Ureter (tissue), 1 donor: ENCODE measurements at places on chromosomes 5 and 9. TPM values are rescaled to one million over a fixed set of nuclear protein-coding genes. Genes with fewer than 3 reads are reported as not detected.

GRCh38 chr5:79349047-79349446 is 113.1 kb downstream of the JMY start:
- no peak for DNase-seq

DNA sequence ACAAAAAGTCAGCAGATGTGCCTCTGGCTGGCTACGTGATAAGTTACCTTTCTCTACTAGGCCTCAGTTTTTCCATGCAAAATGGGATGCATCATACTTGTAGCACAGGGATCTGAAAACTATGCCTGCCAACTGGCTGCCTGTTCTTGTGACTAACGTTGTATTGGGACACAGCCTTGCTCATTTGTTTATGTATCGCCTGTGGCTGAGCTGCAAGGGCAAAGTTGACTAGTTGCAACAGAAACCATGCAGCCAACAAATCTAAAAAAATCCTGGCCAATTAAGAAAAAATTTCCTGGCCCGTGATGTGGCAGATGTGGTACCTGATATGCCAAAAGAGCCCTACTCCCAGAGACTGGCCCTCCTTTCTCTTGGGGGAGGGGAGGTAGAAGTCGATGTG is 131.3 kb downstream of the SEC61B start:
- DNase-seq: peak; percentile 59

The TMEM215 gene
- total RNA-seq: not detected

The CSF2 gene
- not detected for total RNA-seq

The IL9 gene
- total RNA-seq: not detected

DNA sequence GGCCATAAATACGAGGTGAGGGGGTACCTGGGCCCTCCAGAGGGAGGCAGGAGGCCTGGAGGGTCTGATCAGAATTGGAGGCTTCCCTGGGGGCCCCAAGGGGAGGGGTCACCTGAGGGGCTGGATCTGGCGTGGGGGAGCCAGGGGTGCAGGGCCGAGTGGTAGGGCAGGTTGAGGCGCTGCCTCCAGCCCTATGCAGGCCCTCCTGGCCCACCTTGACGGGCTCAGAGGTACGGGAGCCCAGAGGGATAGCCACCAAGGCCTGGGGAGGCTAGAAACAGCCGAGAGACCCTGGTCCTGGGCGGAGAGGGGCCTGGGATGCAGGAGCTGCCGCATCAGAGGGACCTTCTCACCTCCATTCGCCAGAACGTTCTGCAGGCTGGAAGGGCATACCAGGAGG is 24.3 kb downstream of the LHX3 start:
- DNase-seq: no peak

GRCh38 chr5:22776285-22776684 is 76.9 kb downstream of the CDH12 start:
- DNase-seq: no peak

The SPAAR gene
- 1.9 TPM for total RNA-seq

DNA sequence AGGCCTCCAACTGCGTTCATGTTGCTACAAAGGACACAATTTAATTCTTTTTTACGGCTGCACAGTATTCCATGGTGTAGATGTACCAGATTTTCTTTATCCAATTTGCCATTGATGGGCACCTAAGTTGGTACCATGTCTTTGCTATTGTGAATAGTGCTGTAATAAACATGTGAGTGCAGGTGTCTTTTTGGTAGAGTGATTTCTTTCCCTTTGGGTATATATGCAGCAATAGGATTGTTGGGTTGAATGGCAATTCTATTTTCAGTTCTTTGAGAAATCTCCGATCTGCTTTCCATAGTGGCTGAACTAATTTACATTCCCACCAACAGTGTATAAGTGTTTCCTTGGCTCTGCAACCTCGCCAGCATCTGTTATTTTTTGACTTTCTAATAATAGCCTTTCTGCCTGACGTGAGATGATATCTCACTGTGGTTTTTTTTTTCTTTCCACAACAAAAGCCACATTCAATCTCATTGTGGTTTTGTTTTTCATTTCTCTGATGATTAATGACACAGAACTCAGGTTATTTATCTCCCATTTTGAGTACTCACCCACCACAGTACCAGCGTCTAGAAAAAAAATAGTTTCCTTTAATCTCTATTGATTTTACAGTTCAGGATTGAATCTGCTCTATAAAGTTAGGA is 21.9 kb downstream of the ARRDC3 start:
- DNase-seq: no peak

- no peak for DNase-seq
Observed at GRCh38 chr5:74916831-74917710, 50.9 kb upstream of the FAM169A start.

The LCN15 gene
- not detected for total RNA-seq

The SPATA31C1 gene
- not detected for total RNA-seq

DNA sequence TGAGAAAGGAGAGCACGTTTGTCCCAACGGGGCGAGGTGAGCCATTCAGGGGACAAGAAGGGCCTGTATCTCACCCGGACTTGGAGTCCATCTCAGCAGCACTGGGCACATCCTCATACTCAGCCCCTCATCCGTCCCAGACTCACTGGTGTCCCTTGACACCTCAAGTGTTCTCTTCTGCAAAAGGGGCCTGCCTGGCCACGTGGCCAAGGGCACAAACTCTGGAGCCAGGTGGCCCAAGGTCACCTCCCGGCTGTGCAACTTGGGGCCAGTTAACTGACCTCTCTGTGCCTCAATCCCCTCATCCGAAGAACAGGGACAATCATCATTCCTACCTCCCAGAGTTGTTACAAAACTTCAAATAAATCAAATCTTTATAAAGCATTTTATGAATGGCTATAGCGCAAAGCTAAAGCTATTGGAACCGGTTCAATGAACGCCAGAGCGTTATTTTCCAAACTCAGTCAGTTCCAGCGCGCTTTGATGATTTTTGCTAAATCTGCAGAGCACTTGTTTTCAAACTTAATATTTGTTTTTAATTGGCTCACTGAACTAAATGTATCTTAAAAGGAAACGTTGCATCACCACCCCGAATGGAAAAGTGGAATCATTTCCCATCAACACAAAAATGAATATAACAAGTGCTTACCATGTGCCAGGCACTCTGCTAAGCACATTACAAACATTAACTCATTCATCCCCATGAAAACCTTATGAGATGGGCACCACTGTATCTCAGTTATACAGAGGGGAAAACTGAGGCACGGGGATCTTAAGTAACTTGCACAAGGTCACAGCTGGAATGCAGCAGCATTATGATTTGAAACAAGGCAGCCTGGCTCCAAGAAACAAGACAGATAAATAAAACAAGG is 49.3 kb downstream of the DUSP1 start:
- DNase-seq: no peak

The SKIC3 gene
- 83.6 TPM for total RNA-seq

DNA sequence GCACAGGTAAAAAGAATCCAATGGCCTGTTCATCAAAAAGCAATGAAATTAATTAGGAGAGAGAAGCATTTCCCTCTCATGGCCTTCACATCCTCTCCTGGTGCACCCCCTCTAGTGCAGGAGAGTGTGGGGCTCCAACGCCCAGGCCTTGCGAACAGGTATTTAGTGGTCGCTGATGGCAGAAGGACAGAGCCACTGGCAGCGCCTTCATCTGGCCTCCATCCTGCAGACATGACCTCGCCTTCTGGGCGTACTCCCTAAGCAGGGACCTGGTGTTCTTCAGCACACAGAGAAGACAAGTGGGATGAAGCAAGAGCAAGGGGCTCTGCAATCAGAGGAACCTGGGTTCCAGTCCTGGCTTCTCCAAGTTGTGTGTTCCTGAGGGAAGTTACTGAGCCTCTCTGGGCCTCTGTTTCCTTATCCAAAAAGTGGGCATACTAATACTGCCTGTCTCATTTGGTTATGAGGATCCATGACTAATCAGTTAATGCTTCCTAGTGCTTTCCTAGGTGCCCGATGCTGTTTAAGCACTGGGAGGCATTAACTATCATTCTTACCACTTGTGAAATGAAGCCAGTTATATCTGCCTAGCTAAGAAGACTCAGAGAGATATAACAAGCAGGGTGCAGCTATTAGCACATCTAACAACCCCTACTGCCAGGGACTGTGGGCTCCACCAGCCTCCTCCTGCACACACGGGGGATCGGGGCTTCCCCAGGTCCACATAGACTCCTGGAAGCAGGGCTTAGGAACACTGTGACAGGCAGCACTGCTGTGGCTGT is 77.3 kb downstream of the SEMA4D start:
- no peak for DNase-seq

The PHAX gene
- total RNA-seq: 31.1 TPM

GRCh38 chr5:168974082-168974481 is 326.9 kb downstream of the SLIT3 start:
- DNase-seq: no peak

DNA sequence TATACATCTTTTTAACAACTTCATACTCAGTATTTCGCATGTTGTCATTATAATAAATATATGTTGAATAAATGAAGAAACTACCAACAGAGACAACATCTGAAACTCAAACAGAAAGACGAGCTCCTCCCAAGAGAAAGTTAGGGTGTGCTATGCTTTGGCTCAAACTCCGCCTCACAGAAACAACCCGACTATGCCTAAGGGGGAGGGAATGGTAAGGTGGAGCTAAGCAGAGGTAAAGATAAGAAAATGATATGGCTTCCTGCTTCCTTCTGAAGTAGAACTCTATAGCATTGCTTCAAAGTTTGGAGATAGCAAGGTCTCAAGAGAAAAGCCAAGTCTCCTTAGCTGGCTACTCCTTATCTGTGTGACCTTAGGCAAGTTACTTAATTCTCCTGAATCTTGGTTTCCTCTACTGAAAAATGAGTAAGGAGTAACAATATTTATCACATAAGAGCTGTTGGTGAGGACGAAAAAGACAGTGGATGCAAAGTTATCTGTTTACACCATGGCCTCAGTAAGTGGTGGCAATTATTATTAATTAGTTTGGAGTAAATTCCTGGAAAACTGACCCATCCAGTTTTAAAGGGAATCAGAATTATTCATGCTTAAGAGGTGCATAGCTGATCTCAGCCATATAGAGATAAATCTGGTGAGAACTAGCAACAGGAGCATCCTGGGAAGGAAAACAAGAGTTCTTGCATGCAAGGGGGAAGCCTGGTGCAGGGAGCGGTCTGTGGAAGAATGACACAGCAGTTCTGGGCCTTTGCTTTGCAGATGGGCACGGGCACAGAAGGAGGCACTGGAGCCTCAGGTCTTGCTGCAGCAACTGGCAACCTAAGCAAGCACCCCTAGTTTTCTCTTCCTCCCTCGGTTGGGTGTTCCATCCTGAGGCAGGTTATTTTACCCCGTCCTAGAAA is 73.3 kb downstream of the GLIS3 start:
- DNase-seq: no peak

- DNase-seq: no peak
Observed at GRCh38 chr5:107476783-107477182, 194.0 kb downstream of the EFNA5 start.

- DNase-seq: no peak
Observed at GRCh38 chr9:79221084-79221483, 350.7 kb upstream of the TLE4 start.

The LTC4S gene
- total RNA-seq: 13.7 TPM

- DNase-seq: no peak
Observed at GRCh38 chr9:108095496-108095895, 605.9 kb upstream of the KLF4 start.

DNA sequence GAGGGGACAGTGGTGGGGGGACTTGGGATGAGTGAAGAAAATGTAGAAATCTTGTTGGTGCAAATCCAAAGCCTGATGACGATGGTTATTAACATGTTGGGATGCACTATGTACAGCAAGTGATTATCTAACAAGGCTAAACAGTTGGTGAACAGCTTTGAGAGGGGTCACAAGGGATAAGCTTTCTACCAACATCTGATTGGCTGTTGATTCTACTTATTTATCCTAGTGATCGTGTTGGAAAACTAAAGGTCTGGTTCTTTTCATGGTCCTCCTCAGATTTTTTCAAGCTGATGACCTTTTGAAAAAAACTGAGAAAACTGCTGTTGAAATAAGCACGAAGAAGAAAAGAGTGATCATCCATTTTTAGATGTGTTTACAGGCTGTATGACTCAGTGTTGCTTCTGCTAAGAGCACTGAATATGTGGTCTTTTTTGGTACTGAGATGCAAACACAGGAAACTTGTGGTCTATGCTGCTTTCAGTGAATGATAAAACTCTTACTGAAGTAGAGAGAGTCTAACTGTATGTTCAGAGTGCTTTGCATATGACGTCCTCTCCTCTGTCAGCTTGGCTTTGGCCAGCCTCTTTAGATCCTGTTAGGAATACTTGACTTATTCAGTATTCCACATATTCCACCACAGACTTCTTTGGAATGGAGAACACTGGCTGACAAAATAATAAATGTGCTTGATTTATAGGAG is 174.8 kb downstream of the SLF1 start:
- no peak for DNase-seq

The TMEM252 gene
- total RNA-seq: not detected

DNA sequence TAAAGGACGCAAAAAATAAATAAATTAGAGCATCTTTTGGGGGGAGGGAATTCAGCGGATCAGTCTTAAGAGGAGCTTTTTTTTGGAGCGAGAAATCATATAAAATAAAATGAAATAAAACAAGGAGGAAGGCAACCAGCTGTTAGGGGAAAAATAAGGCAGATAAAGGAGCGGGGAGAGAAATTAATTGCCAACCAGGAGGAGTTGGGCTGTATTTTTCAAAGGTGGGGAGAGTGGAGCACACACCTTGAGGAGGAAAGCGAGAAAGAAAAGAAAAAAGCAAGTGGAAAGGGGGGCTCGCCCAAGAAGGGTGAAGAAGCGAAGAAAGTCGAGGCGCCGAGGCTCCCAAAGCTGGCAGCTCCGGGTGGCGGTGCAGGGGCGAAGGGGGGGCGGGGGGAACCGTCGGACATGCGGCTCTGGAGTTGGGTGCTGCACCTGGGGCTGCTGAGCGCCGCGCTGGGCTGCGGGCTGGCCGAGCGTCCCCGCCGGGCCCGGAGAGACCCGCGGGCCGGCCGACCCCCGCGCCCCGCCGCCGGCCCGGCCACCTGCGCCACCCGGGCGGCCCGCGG is at the start of gene PAPPA:
PAPPA (plus strand) TSS at position 27 of the 569 bp plus-strand sequence; CDS start at position 409, 382 bp downstream.
- DNase-seq: no peak

DNA sequence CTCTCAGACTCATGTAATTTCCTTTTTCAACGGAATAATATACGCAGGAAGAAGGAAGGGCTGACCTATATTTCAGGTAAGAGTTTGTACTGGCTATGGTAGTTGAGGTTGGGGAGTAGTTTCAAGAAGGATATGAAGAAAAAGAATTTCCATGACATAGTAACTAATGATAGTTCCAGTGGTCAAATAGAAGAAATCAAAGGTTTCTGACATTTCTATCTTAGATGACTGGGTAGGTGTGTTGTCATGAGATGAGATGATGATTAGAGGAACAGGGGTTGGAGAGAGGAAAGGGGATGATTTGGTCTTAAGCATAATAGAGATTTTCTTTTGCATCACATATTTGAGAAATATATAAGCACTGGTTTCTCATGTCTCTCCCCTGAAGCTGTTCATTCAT is 166.0 kb downstream of the SPATA31D1 start:
- no peak for DNase-seq
